ENCODE measurements at places on chromosomes 6 and 20.

GRCh38 chr6:3456395-3456897 lies 404 bp downstream of the SLC22A23 start:
- DNase-seq = no peak

DNA sequence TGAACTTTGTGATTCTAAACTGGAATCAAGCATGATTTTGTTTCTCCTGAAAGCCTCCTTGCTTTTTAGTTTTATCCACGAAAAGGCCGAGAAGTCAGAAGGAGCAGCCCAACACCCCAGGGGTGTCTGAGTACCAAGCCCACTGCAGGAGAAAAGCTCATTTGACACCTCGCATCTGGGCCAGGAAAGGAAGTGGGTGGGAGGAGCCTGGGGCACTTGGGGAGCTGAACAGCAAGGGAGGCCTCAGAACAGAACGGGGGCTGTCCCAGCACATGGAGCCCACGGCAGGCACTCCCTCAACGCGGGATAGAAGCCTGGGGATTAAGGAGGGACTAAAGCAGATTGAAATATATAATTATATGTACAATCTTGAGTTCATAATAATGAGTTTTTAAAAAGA lies 6.6 kb downstream of the KIF25 start:
- no peak for DNase-seq

- DNase-seq = no peak
Measured at GRCh38 chr20:60078351-60079250, 120.4 kb downstream of the CDH26 start.

- DNase-seq = no peak
Measured at GRCh38 chr6:159203304-159204005, 34.3 kb downstream of the FNDC1 start.

DNA sequence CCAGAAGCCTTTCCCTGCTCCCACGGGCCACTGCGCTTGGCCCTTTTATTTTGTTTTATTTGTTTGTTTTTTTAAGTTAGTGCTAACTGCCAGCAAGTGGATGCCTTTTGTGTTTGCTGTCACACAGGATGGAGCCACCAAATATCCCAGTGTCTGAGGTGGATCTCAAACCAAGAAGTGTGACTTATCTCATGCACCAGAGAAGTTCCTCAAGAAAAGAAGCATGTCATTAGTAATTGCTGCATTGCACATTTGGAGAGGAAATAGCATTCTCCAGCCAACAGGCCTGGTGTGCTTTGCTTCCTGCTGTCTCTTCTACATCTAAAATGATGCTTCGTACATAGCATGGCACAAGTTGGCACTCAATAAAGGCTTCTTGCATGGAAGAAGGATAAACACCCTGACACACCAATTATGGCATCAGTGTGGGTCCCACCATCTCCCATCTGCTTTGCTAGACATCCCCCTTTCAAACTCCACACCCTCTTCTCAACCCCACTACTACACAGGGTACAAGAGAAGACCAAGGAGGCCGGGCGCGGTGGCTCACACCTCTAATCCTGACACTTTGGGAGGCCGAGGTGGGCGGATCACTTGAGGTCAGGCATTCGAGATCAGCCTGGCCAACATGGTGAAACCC lies 1.9 kb upstream of the ATP9A start:
- DNase-seq = no peak

DNA sequence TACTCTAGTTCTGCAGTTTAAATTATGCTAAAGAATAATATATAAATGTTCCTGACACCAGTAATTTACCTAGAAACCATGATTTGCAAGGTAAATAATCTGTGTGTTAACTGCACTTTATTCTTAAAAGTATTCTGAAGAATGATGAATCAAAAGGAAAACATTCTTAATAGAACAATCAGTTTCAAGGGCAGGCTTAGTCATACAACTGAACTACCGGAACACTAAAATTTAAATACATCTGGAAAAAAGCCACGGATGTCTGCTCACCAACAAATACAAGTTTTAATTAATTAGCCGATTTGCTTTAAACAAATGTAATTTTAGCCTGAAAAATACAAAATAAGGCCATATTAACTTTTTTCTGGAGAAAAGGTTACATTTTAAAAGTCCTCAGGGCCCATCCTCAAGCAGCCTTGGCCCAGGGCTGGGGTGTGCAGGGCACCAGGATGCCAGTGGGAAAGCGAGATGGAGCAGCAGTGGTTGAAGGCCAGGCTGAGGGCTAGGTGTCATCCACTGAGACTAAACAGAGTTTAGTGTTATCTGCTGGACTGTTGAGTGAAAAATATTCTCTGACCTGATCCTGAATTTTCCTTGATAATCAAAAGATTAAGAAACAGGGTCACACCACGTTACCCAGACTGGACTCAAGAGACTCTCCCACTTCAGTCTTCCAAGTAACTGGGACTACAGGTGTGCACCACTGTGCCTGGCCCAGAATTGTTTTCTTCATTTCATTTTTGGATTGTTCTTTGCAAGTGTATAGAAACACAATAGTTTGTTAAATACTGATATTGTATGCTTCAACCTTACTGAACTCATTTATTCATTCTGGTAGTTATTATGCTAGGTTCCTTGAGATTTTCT lies 88.2 kb upstream of the DST start:
- no peak for DNase-seq

DNA sequence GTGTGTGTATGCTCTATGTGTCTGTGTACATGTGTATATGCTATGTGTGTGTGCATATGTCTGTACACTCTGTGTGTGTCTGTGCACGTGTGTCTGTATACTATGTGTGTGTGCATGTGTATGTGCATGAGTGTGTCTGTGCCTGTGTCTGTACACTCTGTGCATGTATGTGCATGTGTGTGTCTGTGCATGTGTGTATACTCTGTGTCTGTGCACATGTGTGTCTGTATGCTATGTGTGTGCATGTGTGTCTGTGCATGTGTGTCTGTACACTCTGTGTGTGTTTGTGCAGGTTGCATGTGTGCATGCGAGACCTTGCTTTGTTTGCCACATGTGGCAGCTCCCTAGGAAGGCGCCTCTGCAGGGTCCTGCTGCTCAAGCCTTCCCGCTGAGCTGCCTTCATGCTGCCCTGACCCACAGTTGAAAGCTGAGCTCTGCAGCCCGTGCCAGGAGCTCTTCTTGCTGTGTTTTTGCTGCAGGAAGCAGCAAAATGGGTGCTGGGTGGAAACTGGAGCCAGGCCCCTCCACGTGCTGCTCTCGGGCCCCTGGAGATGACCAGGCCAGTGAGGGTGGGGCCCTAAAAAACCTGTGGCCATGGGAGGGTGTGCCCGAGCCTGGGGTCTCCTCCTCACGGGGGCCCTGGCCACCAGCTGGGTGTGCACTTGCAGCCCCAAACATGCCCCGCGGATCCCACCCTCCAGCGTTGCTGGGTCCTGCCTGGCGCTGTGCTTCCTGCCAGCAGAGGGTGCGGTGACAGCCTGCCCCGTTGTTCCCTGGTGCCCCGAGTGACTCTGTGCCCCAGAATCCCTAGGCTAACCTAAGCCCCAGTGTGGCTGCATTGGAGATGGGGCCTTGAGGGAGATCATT lies 109.1 kb downstream of the DACT2 start:
- DNase-seq = no peak

- DNase-seq = no peak
Measured at GRCh38 chr6:130426066-130426721, 60.4 kb downstream of the TMEM200A start.

DNA sequence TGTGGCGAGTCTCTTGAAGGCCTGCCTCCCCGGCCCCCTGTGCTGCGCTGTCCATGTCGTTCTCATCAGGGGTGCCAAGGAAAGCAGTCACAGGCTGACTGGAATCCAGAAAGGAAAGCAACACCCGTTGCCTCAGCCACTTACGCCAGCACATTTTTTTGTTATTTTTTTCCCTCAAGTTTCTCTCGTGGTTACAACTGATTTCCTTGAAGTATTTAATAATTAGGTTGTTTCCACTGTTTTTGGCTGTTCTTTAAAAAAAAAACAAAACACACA lies 17.9 kb upstream of the SLC22A1 start:
- no peak for DNase-seq

DNA sequence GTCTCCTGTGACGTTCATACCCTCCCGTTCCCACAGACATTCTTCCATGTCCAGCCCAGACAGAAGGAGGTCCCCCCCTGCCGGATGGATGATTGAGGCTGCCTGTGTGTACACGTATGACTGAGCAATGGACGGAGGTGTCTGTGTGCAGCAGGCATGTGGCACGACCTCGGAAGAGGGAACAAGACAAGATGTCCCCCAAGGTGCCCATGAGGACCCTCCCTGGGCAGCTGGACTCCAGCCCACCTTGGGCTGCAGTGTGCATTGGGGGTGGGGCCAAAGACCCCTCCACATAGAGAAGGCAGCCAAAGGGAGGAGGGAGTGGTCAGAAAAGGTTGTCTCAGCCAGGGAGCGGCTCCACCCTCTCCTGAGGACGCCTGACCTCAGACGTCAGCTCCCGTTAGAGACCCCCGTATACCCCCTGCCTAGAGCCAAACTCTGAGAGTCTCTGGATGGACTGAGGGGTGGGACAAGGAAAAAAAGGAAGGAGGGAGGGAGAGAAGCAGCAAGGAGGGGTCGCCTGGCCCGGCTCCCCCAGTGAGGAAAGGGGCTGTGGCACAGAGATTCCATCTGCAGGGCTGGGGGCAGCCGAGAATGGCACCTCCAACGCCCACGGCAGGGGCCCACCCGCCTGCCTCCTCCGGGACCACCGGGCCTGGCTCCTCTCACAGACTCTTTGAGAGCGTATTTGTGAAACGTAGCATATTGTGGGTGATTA lies 92.9 kb upstream of the BHLHE23 start:
- DNase-seq = no peak

DNA sequence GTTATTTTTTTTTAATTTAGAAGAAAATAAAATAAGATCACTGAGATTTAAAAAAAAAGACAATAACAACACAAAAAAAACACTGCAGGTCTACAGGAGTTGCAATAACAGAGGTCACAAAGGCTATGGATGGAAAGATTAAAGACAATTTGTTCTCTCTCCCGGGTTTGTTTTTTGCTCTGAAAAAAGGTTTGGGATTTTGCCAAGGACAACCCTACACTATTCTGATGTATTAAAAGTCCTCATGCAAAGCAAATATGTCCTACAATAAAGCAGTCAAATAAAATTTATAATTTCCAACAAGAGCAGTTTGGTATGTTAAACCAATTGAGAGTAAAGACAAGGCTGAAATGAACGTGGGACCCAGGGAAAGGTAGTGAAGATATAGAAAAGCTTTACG lies 55.6 kb downstream of the PTPRK start:
- no peak for DNase-seq

- no peak for DNase-seq
Measured at GRCh38 chr6:141956046-141956761, 176.5 kb upstream of the GJE1 start.

DNA sequence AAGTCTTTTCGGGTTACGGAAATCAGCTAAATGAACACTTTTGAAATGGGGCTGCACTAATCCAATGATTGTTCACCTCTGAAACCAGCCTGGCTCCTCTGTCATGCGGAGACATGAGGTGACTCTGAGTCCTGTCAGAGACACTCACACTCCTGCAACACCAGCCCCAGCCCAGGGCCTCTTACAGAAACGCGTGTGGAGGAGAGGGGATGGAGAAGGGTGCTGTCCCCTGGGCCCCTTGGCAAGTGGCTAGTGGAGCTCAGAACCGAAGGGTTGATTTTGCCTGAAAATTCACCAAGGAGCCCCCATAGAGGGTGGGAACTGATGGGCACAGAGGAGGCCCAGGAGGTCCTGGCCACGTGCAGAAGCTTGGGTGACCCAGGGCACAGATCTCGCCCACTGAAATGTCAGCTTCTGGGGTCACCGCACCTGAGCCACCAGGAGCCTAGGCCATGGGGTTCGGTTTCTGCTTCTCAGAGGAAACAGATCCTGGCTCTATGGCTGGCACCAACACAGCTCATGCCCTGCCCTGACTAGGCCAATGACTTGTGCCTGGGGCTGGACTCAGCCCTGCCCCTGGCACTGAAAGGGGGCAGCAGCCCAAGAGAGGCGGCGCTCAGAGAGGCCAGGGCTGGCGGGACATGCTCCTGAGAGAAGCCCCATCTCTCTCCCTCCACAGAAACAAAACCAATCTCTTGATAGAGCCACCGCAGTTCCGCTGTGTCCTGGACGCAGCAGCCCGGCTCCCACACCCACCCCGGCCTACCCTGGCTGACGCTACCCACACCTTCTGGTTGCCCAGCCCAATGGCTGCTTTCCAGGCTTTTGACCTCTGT lies 144.7 kb downstream of the ERMARD start:
- DNase-seq = no peak

All from right renal cortex interstitium (tissue), 3 donors.